T-cell (primary cell): ENCODE measurements at places on chromosomes 12 and 14.

DNA sequence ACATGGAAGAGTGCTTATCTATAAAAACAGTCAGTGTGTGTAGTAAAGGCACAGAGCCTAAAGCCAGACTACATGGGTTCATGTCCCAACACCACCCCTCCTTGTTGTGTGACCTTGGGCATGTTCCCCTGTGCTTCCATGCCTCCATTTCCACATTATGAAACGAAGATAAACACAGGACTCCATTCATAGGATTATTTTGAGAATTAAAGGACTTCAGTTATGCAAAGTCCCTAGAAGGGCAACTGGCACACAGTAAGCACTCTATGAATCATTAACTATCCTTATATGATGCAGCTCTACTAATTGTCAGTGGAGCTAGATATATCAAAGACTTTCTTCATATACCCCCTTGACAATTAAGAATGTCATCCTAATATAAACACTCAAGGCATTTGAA, 17.8 kb downstream of the IFNG-AS1 start:
- H3K4me1 ChIP-seq: peaks cover 8% of the 10 kb centered on the region
- H3K36me3 ChIP-seq: no peaks in the 10 kb centered on the region
- no peak for DNase-seq
- H3K4me3 ChIP-seq: no peak overlapping the region

GRCh38 chr14:78425330-78425729, 255.2 kb downstream of the NRXN3 start:
- no peak overlapping the region for H3K27ac ChIP-seq
- no peaks in the 10 kb centered on the region for H3K4me1 ChIP-seq
- no peak for DNase-seq

- H3K27ac ChIP-seq: no peak overlapping the region
- peaks cover 42% of the 10 kb centered on the region for H3K27me3 ChIP-seq
- no peak overlapping the region for H3K4me3 ChIP-seq
- DNase-seq: no peak
- no peaks in the 10 kb centered on the region for H3K4me1 ChIP-seq
Observed at GRCh38 chr14:104954746-104955395, 23.3 kb downstream of the AHNAK2 start.

- no peaks in the 10 kb centered on the region for H3K27me3 ChIP-seq
- peak overlapping the region; percentile 31 for H3K27ac ChIP-seq
- no peaks in the 10 kb centered on the region for H3K36me3 ChIP-seq
- no peak for DNase-seq
Observed at GRCh38 chr12:807041-807735, 54.8 kb downstream of the WNK1 start.

DNA sequence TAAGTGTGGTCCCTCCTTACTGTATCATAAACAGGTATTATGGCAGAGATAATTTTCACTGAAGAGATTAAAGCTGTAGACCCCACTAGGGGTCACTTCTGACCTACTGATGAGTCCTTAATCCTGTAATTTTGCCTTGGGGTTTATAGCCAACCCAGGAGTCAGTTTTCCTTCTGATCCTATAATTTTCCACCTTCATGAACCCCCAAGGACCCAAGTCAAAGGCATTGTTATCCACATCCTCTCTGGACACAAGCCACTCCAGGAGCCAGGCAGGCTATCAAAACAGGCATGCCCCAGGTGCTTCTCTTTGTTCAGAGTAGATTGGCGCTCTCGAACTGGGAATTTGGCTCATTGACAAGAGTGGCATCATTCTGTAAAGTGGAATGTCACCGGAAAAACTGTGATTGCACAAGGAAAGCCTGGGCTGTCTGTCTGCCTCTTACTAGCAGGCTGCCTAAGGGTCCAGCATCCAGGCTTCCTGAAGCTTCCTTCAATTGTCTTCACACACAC, 1523.2 kb upstream of the FLRT2 start:
- DNase-seq: no peak
- H3K4me1 ChIP-seq: no peaks in the 10 kb centered on the region
- H3K27me3 ChIP-seq: no peaks in the 10 kb centered on the region

- H3K4me1 ChIP-seq: no peaks in the 10 kb centered on the region
- no peaks in the 10 kb centered on the region for H3K27me3 ChIP-seq
- no peak overlapping the region for H3K27ac ChIP-seq
- H3K36me3 ChIP-seq: peaks cover 26% of the 10 kb centered on the region
- no peak for DNase-seq
Observed at GRCh38 chr12:113870035-113870434, 96.1 kb downstream of the RBM19 start.

GRCh38 chr14:101761032-101761880, at the start of gene PPP2R5C:
PPP2R5C (plus strand) TSS chr14:101761709; CDS start chr14:101761894, 185 bp downstream.
- H3K27me3 ChIP-seq: no peaks in the 10 kb centered on the region
- peak; percentile 84 for DNase-seq
- H3K27ac ChIP-seq: peak within 1 kb of the TSS; percentile 91
- peaks cover 26% of the 10 kb centered on the region for H3K4me1 ChIP-seq
- H3K36me3 ChIP-seq: peaks cover 16% of the 10 kb centered on the region

DNA sequence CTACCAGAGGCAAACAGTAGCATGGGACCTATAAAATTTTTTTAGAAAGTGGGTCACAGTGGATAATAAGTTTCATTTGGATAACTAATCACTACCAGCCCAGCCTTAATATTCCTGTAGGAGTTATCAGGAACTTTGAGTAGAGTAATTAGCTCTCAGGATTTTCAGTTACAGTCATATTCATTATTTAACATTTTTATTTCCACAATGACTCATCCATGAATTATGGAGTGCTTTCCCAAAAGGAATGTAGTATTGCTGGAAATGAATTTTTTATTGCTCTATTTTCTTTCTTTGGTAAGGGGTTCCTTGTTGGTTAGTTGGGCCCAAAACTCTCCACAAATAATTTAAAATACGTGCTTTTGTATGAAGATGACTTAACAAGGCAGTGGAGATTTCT, 53.7 kb downstream of the ERC1 start:
- no peak for DNase-seq
- H3K4me3 ChIP-seq: no peak overlapping the region
- no peaks in the 10 kb centered on the region for H3K27me3 ChIP-seq

DNA sequence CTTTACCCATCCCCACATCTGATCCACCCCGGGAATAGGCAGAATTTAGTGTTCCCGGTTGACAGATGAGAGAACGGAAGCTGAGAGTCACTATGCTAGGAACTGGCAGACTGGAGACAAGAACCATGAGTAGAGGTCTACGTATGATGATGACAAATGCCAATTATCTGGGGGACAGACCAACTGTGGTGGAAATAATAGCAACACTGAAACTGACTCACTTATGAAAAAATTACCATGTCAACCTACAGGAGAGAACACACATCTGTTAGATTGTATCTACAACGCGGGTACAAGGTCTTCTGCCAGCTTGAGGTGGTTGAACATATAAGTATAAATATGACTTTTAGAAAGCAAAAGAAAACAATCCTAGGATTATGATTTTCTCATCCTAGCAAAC, 15.4 kb upstream of the SELPLG start:
- H3K4me3 ChIP-seq: no peak overlapping the region
- no peak for DNase-seq
- H3K27me3 ChIP-seq: no peaks in the 10 kb centered on the region
- H3K27ac ChIP-seq: no peak overlapping the region
- H3K36me3 ChIP-seq: peaks cover 2% of the 10 kb centered on the region

DNA sequence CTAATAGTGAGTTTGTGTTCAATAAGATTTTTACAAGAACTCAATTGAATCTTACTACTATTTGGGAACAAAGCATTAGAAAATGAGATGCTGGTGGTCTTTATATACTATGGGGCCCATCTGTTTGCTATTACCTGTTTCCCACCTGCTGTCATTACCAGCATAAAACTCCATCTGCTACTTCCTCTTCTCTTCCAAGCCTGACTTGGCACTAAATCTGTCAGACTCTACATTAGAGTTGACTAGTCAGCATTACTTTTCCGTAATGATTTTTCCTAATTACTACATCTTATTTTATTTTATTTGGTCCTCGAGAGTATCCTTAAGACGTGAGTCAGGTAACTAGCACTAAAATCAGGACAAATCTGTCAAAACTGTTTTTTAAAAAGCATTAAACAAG, 68.1 kb upstream of the KRR1 start:
- no peaks in the 10 kb centered on the region for H3K36me3 ChIP-seq
- no peak for DNase-seq
- no peak overlapping the region for H3K4me3 ChIP-seq

DNA sequence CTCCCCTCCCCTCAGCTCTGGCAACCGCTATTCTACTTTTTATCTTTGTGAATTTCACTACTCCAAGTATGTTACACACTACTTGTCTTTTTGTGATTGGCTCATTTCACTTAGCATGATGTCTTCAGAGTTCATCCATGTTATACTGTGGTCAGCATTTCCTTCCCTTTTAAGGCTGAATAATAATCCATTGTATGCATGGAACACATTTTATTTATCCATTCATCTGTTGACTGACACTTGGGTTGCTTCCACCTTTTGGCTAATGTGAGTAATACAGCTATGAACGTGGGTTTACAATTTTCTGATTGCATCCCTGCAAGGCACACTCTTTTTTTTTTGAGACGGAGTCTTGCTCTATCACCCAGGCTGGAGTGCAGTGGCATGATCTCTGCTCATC, 53.0 kb upstream of the FUT8 start:
- no peak for DNase-seq
- H3K4me3 ChIP-seq: no peak overlapping the region
- H3K27ac ChIP-seq: no peak overlapping the region
- no peaks in the 10 kb centered on the region for H3K36me3 ChIP-seq

- H3K27ac ChIP-seq: no peak overlapping the region
- H3K4me1 ChIP-seq: no peaks in the 10 kb centered on the region
- H3K4me3 ChIP-seq: no peak overlapping the region
- no peaks in the 10 kb centered on the region for H3K36me3 ChIP-seq
- no peaks in the 10 kb centered on the region for H3K27me3 ChIP-seq
- DNase-seq: no peak
Observed at GRCh38 chr14:69990323-69990722, 111.1 kb downstream of the SMOC1 start.

DNA sequence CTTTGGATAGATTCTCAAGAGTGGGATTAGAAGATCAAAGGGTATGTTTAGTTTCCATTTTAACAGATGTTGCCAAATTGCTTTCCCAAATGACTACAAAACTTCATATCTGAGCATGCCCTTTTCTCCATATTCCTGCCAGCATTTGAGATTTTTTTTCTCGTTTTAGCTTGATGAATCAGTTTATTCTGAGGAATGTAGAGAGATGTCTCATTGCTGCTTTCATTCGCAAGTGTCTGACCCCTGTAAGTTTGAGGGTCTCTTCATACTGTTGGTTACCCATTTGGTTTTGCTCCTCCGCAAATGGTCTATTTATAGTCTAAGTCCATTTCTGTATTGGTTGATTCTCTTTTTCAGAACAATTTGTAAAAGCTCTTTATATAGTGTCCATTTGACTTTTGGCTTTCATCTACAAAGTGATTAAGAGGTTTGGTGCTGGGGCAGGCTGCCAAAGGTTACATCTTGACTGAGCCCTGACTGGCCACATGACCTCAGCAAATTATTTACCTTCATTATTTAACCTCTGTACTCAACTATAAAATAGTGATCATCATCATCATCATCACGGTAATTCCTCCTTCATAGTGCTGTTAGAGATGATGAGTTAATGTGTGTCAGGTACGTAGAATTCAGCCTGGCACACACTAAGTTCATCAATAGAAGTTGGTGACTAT, 33.6 kb downstream of the HCAR2 start:
- no peak for DNase-seq
- no peaks in the 10 kb centered on the region for H3K36me3 ChIP-seq
- H3K4me3 ChIP-seq: no peak overlapping the region
- H3K27ac ChIP-seq: no peak overlapping the region
- H3K4me1 ChIP-seq: no peaks in the 10 kb centered on the region

DNA sequence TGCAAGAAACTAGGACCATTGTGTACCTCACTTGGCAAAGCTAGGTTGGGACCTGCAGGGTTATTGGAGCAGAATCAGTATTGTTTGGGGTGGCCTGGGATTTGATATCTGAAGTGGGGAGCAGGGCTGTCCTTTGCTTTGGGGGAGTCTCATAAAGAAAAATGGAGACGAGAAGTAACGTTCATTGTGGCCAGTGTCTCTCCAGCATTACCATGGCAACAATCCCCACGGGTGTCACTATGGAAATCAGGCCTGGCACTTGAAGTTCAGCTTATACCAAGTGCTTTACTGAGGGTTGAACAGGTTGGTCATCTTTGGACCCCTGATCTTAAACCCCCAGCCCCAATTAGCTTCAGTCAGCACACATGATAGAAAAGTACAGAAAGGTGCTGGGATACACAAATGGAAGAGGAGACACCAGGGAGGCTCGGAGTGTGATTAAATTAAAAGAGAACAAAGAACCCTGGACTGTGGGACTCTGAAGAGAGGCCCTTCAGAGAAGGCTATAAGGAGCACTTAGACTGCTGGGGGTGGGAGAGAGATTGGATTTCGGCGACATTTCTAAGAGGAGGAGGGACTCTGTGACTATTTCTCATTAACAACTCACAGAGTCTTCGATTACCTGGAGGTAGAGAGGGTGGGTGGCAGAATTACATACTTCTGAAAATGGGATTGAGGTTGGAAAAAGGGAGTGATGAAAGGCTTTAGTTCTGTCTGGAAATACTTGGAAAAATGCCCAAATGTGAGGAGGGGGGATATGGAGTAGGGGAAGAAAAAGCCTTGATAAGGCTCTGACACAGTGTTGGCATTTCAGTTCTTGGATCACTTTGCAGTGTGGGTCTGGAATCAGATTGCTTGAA, 3.7 kb downstream of the KIF5A start:
- no peak overlapping the region for H3K4me3 ChIP-seq
- no peak overlapping the region for H3K27ac ChIP-seq
- H3K4me1 ChIP-seq: peaks cover 2% of the 10 kb centered on the region
- H3K27me3 ChIP-seq: peaks cover 20% of the 10 kb centered on the region

DNA sequence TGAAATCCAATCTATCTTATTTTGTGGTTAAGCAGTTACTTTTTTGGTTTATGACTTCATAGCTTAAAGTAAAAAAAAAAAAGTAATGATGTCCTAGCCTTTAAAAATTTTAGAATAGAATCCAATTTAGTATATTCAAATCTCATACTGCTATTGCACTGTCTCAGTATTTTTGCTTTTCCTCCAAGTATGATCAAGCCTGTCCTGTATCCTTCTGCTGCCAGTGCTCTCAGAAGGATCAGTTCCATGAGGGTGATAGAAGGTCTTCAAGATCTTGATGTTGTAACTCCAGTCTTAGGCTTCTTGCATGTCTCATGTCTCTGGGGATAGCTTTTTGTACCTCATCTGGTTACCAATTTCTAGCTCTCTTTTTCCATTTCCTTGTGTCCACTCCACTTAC, 324.2 kb upstream of the FAR2 start:
- H3K27ac ChIP-seq: no peak overlapping the region
- no peak for DNase-seq

DNA sequence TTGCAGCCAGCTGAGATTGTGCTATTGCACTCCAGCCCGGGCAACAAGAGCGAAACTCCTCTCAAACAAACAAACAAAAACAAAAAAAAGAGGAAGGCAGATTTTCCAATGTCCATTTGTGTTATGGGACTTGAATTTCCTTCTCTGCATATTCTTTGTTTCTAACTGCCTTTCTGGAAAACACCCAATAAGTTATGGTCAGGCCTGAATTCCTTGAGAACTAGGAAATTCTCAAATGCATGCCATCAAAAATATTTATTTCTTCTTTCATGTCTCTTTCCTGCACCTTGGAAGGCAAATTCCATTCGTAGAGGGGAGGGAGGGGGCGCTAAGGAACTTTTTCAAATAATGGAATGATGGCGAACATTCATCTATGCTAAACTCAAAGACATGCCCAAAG, 117.6 kb upstream of the TMCC3 start:
- no peaks in the 10 kb centered on the region for H3K4me1 ChIP-seq
- no peak overlapping the region for H3K27ac ChIP-seq
- H3K27me3 ChIP-seq: peaks cover 12% of the 10 kb centered on the region
- H3K4me3 ChIP-seq: no peak overlapping the region
- no peaks in the 10 kb centered on the region for H3K36me3 ChIP-seq
- DNase-seq: no peak

GRCh38 chr14:96894966-96895365, 97.8 kb downstream of the VRK1 start:
- H3K27me3 ChIP-seq: no peaks in the 10 kb centered on the region
- no peaks in the 10 kb centered on the region for H3K36me3 ChIP-seq
- no peak for DNase-seq
- no peaks in the 10 kb centered on the region for H3K4me1 ChIP-seq
